SW 1271 (cell line): ENCODE measurements at places on chromosomes 2 and 18.
A peak's percentile ranks its signal among the peaks of the same experiment; 100 is the strongest.

DNA sequence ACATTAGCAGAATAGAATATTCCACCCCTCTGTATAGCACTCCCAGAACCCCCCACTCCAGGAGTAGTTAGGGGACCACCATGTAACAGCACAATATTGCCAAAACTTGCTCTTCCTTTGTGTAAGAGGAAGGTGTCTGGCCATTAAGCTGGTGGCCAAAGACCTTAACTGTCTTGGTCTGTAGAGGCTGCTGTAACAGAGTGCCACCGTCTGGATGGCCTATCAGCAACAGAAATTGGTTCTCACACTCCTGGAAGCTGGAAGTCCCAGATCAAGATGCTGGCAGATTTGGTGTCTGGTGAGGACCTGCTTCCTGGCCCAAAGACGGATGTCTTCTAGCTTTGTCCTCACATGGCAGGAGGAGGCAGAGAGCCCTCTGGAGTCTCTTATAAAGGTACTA, 61.6 kb upstream of the TGFA start:
- DNase-seq = peak; percentile 3

DNA sequence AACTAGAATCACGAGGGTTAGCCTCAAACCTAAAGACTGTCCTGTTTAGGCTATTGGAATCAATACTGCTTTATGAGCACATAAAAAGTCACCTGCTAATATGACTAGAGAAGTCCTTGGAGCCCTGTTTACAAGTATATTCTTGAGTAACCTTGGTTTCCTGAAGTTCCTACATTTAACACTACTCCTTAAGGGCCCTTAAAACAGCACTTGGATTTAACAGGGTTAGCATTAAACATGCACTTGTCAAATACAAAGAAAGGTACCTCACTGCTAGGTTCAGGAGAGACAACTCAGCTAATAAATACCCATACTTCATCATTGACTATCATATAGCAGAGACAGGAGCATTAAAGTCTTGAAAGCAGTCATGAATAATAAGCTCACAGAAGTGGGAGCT, 96.7 kb downstream of the SLC5A7 start:
- no peak for DNase-seq

DNA sequence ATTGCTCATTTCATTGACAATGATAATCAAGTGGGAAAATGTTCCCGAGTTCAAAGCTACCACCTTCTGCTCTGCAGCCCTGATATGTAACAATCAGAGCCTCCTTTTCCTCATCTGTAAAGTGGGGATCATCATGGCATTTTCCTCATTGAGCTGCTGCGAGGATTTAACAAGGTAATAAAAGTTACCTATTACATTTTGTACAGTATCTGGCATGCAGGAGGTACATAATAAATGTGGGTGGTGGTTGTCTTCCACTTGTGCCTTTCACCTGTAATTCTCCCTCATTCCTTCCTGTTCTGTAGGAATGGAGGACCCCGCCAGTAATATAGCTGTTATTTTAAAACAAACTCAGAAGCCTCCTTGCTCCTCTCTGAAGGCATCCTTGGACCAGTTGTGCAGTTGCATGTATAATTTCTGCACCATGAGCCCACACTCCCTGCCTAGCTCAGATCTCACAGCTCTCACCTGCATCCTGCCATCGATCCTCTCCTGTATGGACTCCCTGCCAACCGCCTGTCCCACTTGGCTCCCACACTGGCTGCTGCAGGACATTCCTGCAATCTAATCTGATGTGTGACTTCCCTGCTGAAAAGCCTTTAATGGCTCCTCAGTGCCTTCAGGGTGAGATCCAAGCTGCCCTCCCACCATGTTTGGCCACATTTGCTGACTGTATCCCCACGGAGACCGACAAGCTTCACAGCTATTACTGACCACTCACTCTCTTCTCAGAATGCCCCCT, 350.4 kb downstream of the EN1 start:
- DNase-seq = no peak

- no peak for DNase-seq
Measured at GRCh38 chr2:68789603-68790002, 55.0 kb downstream of the ARHGAP25 start.

DNA sequence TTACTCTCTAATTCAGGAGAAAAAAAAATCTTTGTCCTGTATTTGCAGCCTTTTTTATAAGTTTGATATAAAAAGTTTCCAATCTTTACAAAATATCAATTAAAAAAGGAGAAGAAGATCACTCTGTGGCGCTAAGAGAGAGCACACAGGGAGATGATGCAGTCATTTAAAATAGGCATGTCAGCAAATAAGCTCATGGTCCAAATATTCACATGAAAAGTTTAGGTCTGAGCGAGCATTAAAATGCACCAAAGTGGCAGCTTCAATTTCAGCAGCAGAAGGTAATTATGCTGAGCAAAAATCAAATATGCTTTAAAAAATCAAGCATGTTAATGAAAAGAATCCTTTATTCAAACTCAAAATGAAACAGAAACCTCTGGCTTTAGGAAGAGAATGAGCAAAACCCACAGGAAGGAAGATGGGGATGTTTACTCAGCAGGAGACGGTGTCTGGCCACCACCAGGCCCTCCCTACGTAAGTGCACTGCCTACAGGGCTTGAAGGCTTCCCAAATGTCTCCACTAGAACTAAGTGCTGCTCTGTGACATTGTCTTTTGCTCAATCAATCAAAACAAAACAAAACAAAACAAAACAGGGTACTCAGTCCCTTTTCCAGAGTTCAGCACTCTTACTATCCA, 120.4 kb downstream of the L3MBTL4 start:
- DNase-seq = no peak

GRCh38 chr2:72934683-72935610, 17.6 kb downstream of the EMX1 start:
- DNase-seq = no peak

- DNase-seq = no peak
Measured at GRCh38 chr2:147663153-147663961, 181.5 kb upstream of the ACVR2A start.

GRCh38 chr18:47397671-47398319, 146.3 kb upstream of the SKOR2 start:
- no peak for DNase-seq

- no peak for DNase-seq
Measured at GRCh38 chr2:66069937-66070720, 364.8 kb upstream of the MEIS1 start.

GRCh38 chr2:131349021-131349420, 14.9 kb downstream of the RAB6D start:
- no peak for DNase-seq

GRCh38 chr18:34003687-34004086, 221.0 kb downstream of the NOL4 start:
- no peak for DNase-seq

GRCh38 chr2:100008956-100009355, 133.4 kb downstream of the AFF3 start:
- no peak for DNase-seq

DNA sequence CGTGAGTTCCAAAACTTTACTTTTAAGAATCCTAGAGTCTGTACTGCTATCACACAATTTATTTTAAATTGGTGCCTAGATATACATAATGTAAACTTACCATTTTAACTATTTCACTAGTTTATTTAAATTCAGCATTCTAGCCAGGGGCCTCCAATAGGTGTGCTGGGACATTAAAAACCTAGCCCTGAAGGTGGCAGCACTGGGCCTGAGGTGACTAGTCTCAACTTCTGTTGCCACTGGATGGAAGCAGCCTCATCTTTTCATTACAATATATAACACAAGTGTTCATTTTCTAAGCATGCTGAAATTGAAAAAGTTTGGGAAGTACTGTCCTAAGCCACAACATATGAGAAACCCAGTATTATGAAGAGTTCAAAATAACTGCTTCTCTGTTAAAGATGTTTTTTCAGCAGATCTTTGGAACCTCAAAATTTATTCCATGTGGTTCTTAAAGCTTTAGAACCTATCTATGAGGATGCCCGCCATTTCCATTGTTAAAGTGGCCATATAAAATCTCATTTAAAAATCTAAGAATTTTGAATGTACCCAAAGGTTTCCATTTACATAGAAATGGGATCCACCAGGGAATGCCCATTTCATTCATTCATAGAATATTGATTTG, 2.9 kb upstream of the RBBP8 start:
- peak; percentile 69 for DNase-seq

- DNase-seq = no peak
Measured at GRCh38 chr2:158047156-158047611, 54.5 kb upstream of the UPP2 start.

DNA sequence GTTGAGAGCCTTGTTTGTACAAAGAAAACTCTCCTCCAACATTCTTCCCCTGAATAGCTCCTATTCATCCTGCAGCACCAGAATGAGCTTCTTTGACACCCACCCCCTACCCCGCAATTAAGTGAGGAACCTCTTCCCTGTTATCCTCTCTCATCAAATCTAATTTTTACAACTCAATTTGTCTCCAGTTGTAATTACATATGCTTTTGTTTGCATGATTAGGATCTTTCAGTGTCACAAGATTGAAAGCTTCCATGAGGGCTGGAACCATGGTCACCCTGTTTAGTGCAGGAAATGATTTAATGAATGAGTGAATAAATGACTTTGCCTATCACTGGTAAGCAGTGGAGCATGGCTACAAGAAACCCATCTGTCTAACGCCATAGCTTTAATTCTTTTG, 334.6 kb upstream of the KLHL29 start:
- DNase-seq = no peak

DNA sequence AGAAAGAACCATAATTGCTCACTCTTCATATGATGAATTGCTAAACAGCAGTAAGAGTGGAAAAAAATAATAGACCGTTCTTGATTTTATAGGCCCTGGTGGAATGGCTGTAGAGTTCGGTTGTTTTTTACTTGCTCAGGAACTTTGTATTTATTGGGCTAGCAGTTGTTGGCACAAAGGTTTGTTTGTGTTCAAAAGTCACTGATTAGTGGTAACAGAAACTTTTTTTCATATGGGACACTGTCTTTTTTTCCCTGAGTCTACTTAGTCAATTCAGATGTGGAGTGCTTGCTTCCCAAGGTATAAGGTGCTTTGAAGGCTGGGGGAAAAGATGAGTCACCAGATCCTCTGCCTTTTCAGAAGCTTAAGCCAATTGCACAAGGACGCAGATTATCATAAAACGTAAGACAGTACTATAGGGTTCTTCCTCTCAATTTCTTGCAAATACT, 25.8 kb downstream of the PHLPP1 start:
- DNase-seq = no peak

GRCh38 chr18:3529601-3530000, 79.6 kb downstream of the TGIF1 start:
- DNase-seq = no peak

DNA sequence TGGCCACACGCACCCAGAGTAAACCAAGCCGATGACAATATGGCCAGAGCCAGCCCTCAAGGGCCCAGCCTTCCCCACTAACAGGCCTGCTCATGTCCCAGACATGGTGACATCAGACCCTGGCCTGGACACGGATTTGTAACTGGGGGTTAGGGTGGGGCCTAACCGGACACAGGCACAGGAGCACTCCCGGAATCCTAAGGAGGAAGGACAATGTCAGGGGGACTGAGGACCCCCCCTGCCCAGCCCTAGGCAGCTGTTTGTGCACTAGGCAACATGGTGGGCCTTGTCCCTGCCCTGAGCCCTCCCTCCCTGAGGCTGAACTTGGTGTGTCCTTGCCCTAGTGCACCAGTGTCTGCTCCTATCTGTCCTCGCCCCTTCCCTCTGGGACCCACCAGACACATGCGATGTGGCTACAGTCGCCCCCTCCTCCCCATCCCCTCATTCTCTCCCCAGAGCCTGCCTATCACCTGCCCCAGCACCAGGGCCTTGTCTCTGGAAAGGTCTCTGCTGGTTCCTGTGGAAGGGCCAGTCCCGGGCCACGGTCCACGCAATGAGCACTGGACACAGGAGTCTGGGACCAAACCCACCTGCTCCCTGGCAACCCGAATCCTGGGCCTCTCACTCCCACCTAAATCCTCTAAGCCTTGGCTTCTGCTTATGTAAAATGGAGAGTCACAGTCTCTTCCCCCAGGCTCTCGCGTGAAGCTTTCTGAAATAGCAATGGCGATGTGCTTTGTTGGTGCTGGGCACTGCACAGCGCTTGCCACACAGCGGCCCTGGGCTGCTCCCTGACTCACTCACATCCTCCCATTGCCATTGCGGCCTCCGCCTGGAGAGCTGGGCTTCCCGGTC, 76.5 kb upstream of the RAB6C start:
- no peak for DNase-seq

DNA sequence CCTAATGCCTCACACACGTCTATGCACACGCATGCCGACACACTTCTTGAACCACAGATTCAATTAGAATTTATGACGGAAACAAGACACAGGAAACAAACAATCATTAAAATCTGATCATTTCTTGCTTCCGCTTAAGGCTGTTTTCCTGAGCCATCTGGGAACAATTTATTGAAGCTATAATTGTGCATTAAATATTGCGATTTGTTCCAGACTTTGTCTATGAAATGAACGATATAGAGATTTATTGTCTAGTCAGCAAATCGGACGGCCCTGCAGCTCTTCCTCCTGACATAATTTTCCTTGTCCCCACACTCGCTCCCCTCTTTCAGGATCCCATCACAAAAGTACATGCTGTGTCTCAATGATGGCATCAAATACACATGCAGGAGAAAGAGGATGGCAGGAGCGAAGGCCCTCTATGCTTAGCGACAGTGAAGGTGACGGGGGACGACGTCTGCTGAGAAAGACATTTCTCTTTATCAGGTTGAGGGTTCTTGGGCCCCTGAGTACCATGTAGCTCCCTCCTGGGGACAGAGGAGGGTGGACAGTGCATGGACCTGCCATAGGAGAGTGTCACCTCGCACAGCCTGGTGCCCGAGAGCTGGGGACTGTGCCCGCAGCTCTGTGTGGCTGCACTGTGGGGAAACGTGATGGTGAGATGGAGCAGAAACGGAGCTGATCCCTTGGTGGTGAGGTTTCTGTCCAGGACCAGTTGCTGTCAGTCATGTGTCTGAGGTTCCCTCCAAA, 157.3 kb downstream of the ACKR3 start:
- no peak for DNase-seq

GRCh38 chr2:237280229-237280628, 133.7 kb downstream of the COL6A3 start:
- no peak for DNase-seq

- DNase-seq = no peak
Measured at GRCh38 chr18:25089470-25089869, 262.5 kb downstream of the ZNF521 start.

- no peak for DNase-seq
Measured at GRCh38 chr2:84175340-84175739, 283.7 kb downstream of the SUCLG1 start.

DNA sequence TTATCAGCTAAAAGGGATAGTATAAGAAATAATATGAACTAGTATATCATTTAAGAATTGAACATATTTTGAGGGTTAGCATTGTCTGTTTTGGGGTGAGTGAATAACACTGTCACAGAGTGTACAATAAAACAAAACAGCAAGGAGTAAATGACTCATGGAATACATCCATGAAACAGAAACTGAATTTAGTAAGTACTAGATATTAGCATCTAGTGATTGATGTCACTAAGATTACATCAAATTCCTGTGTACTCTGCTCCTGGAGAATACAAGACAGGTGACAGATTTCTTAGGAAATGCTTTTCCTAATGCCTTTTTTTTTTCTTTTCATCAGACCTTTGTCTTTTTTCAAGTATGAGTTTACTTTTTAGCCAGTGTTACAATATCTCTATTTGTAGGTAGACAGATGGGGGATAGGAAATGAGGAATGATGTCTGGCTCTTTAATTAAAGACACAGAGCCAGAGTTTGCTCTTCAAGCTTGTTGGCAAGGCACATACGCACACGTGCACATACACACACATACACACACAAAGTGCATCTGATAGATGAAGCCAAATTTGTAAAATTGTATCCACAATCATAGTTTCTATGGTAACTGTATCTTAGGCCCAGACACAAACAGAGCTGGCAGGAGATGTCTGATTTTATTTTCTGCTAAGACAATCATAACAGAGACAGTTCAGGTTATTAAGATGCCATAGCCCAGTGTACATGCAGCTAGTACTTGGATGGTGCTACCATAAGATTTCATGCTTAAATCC, 138.2 kb upstream of the NRP2 start:
- no peak for DNase-seq
